ENCODE measurements at places on chromosomes 13 and 19. TPM values are rescaled to one million over a fixed set of nuclear protein-coding genes. Genes with fewer than 3 reads are reported as not detected.

SBK2 gene
- not detected for total RNA-seq

SPC24 gene
- total RNA-seq: 59.6 TPM

ANKRD10 gene
- 65.1 TPM for total RNA-seq

PRRG2 gene
- total RNA-seq: 1.6 TPM

LILRA1 gene
- total RNA-seq: not detected

GARIN5A gene
- 0.48 TPM for total RNA-seq

IGFL1 gene
- not detected for total RNA-seq

CYP2F1 gene
- not detected for total RNA-seq

CGB3 gene
- not detected for total RNA-seq

ZGLP1 gene
- 3.5 TPM for total RNA-seq

LSR gene
- total RNA-seq: 12.2 TPM

ADGRE3 gene
- 0.30 TPM for total RNA-seq

CYP2A6 gene
- total RNA-seq: not detected

ATP8A2 gene
- 0.30 TPM for total RNA-seq

ONECUT3 gene
- total RNA-seq: not detected

PGLYRP1 gene
- total RNA-seq: not detected

All from activated CD4-positive, alpha-beta T cell treated with anti-CD3 and anti-CD28 coated beads for 36 hours (primary cell).